ENCODE measurements at places on chromosomes 12 and 14. TPM values are rescaled to one million over a fixed set of nuclear protein-coding genes. Genes with fewer than 3 reads are reported as not detected.

DNA sequence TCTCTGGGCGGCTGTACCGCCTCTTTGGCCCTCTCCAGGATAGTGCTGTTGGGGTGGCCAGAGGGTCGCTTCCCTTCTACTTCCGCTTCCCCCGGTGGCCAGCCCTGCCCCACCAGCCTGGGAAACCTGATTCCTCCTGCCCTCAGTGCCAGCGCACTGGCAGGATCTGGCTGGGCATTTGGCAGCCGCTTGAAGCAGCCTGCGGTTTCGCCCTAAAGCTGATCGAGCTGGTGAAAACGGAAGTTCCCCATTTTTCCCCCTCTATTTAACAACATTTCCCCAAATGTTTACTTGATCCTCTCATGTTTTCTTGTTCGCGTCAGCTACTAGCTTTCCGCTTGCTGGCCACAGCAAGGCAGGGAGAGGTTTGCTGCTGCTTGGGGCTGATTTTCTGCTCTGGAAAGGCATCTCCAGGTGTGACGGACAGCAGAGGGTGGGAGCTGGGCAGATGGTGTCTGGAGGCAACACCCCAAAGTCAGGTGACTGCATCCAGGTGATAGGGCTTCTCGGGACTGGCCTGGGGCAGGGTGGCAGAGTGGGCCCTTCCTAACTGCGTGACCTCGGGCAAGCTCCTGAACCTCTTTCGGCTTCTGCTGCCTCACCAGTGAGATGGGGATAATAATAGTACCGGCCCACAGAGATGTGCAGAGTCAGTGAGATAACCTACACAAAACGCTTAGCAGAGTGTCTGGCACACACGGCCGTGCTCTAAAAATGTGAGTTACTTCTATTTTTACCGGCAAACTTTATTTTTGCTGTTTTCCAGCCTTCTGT is 53.1 kb downstream of the TSPAN9 start:
- DNase-seq = no peak

GRCh38 chr14:92987713-92988510 is 65.0 kb downstream of the CHGA start:
- no peak for DNase-seq

- DNase-seq = no peak
Measured at GRCh38 chr12:132178801-132179401, 34.6 kb downstream of the NOC4L start.

- no peak for DNase-seq
Measured at GRCh38 chr12:132056320-132056719, 87.8 kb downstream of the DDX51 start.

DNA sequence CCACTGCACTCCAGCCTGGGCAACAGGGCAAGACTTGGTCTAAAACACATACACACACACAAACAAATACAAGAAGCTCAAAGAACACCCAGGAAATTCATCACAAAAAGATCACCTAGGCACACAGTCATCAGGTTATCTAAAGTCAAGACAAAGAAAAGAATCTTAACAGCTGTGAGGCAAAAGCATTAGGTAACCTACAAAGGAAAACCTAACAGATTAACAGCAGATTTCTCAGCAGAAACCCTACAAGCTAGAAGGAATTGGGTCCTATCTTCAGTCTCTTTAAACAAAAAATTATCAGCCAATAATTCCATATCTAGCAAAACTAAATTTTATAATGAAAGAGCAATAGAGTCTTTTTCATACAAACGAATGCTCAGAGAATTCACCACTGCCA is 22.4 kb downstream of the CEP83 start:
- no peak for DNase-seq

- no peak for DNase-seq
Measured at GRCh38 chr12:52038447-52038846, 12.8 kb upstream of the NR4A1 start.

- DNase-seq = no peak
Measured at GRCh38 chr12:23093488-23093887, 468.5 kb downstream of the ETNK1 start.

DNA sequence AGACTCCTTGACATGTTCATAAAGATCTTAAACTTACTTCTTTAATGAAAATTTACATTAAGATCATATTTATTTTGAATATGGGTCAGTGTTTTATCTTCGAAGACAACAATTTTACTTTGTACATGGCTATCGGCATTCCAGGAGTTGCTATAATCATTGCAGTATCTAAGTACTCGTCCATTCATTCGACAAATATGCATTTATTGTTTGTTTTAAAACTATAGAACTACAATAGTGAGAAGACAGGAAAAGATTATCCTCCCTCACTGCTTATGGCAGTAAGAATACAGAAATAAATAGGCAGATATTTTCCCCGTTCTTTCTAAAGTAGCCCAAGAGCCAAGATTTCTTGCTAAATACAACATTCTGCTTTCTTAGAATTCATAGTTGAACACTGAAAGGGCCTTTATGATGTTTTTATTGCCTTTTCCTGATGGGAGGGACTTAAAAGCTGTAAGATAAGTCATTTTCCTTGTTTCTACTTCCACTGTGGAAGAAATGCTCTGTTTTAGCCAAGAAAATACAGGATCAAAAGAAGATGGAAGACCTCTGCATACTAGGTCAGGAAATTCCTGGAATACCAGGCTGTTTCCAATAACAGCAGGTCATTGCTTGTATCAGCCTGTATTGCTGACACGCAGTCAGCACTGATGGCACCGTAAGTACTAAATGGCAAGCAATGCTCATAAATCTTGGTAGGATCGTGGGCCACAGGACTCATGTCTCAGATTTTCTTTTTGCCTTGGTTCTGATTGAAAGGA is 521.0 kb upstream of the ATP2B1 start:
- DNase-seq = no peak

DNA sequence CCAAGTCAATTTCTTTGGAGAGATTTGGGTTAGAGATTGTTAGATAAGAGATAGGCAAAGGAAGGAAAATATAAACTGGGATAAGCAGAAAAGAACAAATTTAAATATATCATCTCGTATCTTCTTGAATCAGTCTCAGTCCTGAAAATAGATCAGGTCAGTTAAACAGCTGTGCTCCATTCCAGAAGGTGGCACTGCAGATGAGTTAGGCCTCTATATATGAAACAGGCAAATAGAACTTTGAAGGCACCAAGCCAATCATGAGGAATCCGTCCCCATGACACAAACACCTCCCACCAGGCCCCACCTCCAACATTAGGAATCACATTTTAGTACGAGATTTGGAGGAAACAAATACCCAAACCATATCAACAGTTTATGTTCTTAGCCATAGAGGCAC is 605.5 kb upstream of the USP15 start:
- DNase-seq = no peak

GRCh38 chr12:32197421-32197820 is 90.8 kb downstream of the BICD1 start:
- no peak for DNase-seq

- DNase-seq = no peak
Measured at GRCh38 chr14:79581912-79582576, 629.3 kb downstream of the DIO2 start.

APOF gene
- not detected for total RNA-seq

MAP1LC3B2 gene
- 0.82 TPM for total RNA-seq

TMEM106C gene
- 59.1 TPM for total RNA-seq

Measured in frontal cortex (tissue), 4 donors.